ENCODE measurements at places on chromosomes 7 and 10.
A peak's percentile ranks its signal among the peaks of the same experiment; 100 is the strongest.

DNA sequence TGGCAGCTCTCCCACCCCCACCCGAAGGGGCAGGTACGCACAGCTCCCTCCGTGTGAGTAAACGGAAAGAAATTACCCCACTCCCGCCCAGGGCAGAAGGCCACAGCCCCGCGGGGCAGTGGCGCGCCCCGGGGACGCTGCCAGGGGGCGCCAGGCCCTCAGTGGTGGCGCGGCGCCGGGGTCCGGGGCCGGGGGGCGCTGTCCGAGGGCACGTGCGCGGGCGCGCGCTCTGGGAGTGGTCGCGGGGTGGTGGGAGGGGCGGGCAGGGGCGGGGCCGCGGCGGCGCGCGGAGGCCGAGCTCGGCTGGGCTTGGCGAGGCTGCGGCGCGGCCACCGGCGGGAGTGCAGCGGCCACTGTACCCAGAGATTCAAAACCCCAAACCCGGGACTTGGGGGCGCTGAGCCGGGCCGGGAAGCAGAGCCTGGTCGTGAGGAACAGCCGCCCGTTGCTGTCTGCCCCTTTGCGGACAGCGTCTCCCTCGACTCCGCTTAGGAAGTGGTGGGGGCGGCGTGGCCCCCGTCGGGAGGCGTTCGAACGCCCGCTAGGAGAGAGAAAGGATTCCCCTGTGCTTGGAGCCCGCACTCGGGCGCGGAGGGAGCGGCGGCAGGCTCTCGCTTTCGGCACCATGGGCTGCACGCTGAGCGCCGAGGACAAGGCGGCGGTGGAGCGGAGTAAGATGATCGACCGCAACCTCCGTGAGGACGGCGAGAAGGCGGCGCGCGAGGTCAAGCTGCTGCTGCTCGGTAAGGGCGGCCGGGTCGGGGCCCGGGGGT lies at the start of gene GNAI1:
Gene GNAI1 (plus strand): TSS at position 296 of the 773 bp plus-strand sequence. CDS start 330 bp downstream, at position 626.
- ATAC-seq = peak; percentile 85

DNA sequence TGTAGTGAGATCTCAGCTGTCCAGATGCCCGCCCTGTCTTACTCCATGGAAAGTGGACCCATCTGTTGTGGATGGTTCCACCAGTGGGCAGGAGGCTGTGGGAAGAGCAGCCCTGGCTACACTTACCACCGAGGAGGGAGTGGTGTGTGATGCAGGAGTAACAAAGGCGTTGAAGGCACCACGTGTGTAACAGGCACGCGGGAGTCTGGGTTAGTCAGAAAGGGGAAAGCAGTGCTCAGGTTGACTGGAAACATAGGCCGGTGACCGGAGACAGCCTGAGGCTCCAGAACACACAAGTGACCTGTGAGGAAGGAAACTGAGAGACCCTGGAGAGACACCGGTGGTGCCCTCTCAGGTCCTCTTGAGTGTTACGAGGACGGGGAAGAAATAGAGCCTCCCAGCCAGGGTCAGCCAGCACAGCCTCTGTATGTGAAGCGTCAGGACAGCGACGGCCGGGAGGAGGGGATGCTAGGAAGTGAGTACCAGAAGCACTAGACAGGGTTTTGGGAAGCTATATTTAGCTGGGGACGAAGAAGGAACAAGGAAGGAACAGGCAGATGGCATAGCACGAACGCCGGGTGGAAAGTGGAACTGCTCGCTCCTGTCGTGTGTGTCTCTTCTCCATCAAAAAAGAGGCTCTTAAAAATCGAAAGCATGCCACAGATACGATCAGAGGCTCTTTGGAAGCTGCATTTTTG lies 51.7 kb downstream of the DAGLB start:
- no peak for ATAC-seq

GRCh38 chr7:41916450-41916927 lies 213.6 kb upstream of the INHBA start:
- peak; percentile 94 for ATAC-seq

- ATAC-seq = no peak
Measured at GRCh38 chr10:5547931-5548660, 23.3 kb downstream of the CALML3 start.

GRCh38 chr10:118732245-118733165 lies 22.3 kb downstream of the CACUL1 start:
- ATAC-seq = no peak

All from gastroesophageal sphincter (tissue), 4 donors.